ENCODE measurements at places on chromosomes 6 and 20.

DNA sequence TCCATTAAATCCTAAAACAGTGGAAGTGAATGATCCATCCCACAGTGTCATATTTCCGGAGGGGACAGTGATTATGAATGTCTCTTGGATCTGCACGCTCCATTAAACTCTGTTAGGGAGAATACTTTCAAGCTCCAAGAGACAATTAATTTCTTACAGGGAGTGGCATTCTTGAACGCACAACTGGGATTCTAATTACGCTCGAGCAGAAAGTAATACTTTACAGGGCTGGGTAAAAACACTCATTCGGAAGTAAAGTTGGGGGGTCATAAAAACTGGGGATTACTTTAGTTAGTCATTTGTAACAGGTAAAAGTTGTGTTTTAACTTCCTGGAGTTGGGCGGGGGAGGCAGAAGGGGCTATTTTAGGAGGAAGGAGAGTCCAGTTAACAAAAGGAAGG, 151.8 kb downstream of the ZFP64 start:
- no peak for DNase-seq

- no peak for DNase-seq
Measured at GRCh38 chr6:168890306-168890980, 363.2 kb downstream of the THBS2 start.

DNA sequence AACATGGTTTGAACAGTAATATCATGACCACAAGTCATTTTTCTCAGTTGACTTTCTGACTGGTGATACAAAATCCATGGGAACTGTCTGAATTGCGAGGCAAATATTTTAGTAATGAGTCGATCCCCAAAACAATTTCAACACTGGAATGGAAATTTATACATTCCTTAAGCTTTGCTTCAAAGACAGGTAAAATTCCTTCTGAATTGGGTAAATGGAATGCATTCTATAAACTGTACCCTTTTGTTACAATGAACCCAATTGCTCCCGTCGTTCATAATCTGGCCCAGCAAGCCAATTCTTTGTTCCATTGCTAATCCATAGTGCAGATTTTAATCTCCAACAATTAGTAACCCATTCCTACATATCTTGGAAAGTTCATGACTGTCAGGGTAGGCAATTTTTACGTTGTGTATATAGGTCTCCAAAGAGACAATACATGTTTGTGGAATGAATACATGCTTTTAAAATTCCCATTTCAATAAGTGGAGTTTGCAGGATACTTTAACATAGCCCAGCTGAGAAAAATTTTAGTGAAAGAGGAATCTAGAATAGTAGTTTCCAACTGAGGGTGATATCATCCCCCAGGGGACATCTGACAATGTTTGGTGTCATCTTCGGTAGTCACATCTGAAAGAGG, 32.7 kb downstream of the CYP24A1 start:
- DNase-seq, result no peak

DNA sequence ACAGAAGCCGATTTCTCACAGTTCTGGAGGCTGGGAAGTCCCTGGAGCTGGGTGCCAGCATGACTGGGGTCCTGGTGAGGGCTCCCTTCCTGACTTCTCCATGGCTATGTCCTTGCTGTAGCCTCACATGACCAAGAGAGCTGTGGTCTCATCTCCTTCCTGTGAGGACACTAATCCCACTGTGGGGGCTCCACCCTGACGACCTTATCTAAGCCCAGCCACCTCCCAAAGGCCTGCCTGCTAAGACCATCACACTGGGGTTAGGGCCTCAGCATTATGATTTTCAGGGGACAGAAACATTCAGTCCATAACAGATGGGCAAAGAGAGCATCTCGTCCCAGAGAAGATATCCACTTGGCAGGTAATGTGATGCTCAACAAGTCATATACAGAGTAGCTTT, 16.8 kb downstream of the RPP40 start:
- DNase-seq, result no peak

GRCh38 chr6:163994566-163994965, 580.0 kb downstream of the QKI start:
- no peak for DNase-seq

DNA sequence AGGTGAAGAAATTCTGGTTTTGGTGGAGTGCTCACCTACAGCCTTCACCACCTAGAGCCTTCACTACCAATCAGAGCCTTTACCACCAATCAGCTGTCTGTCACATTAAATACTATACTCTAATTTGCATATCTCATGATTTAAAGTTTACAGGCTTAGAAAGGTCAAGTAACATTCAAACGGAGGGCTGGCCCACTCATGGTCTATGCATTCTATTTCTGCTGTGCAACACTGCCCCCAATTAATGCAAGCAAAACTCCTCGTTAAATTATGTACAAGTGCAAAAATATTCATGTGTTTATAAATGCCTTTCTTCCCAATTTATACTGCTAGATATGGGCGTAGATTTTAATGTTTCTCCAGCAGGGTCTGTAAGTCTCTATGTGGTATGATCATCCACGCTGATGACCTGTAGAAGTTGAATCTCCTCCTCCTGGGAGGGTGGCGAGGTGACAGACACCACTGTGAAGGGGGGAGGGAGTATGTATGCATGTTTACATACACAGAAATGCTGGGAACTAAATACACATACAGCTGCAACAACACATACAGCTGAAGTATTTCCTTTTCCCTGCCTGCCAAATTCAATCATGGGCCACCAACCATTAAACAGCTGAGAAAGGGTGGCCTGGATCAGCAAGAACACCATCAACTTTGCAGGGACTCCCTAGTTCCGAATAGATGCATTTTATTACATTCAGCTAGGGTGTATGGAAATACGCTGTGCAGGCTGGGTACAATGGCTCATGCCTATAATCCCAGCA, 13.1 kb downstream of the RRAGD start:
- no peak for DNase-seq

DNA sequence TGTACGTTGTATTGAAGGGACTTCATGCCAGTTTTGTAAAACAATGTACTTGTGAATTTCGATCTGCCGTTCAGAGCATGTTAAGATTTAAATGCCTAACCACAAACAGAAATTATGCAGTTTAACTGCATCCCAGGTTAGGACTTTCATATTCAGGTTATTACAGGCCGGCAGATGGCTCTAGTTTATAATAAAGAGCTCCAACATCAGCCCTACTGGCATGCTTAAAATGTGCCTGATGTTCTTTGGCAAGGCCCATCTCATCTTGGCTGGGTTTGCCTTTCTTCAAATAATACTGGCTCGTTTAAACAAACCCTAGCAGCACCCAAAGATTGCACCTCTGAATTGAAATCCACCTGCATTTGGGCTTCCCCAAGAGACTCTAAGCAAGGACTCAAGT, 169.3 kb upstream of the RIN2 start:
- DNase-seq, result no peak
